HTR-8/SVneo (cell line): ENCODE measurements at places on chromosomes 7 and 10.

DNA sequence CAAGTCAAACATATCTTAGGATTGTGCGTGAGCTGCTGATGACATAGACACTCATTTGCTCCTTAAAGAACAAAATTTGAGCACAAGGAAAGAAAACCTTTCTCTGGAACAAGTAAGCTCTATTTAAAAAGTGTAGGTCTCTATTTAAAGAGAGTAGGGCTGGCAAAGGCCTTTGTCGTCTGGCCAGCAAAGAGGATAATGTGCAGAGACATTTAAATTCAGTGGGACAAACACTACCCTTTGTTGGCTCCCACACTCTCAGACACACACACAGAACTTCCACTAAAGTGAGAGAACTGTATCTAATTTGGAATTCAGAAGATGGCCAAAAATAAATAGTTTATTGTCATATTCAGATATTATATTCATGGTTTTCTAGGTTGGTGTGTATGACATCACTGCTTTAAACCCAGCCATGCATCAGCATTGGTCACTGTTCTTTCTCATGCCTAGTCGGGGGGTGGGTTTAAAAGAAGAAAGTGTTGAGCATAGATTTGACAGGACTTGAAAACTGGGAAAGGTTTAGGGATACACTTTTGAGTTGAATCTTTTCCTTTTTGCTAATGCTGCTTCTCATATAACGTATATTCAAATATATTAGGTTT is 49.5 kb upstream of the HDAC9 start:
- DNase-seq: no peak

GRCh38 chr10:83367036-83367435 is 772.3 kb upstream of the GHITM start:
- DNase-seq: no peak

GRCh38 chr10:28541717-28542365 is 8.9 kb downstream of the WAC start:
- no peak for DNase-seq

GRCh38 chr10:73229567-73229966 is 17.5 kb downstream of the DNAJC9 start:
- no peak for DNase-seq

DNA sequence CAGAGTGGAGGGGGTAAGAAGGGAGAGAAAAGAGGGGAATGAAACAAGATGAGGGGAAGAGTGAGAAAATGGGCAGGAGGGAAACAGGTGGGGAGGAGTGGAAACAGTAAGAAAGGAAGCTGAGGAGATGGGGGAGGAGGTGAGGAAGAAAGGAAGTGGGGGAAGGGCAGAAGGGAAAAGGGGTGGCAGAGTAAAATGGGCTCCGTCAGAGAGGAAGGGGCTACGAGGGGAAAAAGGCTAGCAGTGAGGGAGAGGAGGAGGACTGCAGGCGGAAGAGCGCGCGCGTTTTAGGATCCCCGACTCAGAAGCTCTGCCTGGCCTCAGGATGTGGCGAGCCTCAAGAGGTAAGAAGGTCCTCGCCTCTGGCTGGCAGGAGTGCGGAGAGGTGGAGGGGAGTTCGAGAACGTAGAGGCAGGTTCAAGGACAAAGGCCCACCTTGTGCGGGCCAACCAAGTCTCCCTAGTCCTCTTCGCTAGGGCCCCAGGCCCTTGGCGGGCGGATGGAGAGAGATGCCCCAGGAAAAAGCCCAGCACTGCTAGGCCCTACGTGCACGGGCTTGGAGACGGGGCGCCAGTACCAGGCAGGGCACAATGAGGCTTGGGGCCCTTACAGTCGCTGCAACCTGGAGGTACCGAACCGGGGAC is 5.8 kb upstream of the NKX2-3 start:
- DNase-seq: no peak

GRCh38 chr7:120677535-120677934 is 180.4 kb downstream of the TSPAN12 start:
- no peak for DNase-seq

DNA sequence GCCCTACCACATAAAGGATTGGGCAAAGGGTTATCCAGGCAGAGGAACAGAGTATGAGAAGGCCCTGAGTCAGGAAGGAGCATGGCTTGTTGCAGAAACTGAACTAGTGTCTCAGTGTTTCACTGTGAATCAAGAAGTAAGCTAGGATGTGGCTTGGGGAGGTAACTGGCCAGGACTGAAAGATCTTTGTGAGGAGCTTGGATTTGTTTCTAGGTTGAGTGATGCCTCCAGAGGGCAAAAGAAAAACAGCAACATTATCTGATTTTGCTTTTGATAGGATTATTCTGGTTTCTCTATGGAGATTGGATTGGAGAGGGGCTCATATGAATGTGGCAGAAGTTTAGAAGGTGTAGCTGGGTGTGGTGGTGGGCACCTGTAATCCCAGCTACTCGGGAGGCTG is 137.9 kb upstream of the HDAC9 start:
- DNase-seq: peak; percentile 10

- no peak for DNase-seq
Observed at GRCh38 chr10:30500534-30500933, 66.5 kb downstream of the MAP3K8 start.

GRCh38 chr7:156780724-156781455 is 112.1 kb downstream of the LMBR1 start:
- DNase-seq: no peak

DNA sequence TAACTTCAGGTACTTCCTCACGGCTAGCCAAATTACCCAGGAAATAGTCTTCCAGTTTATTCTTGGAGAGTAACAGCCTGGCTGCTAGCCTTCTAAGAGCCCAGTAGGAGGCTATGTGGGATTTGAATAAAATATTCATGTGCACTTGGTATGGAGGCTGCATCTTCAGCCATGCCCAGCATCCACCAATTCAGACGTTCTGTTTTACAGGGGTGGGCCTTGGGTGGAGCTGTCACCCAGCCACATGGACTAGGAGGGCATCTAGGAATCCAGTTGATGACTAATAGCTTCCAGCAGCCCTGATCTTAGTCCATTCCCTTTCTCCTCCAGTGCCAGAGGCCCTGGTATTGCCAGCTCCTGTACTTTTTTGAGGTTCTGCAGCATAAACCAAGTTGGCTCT is 66.3 kb upstream of the ZRANB1 start:
- no peak for DNase-seq

DNA sequence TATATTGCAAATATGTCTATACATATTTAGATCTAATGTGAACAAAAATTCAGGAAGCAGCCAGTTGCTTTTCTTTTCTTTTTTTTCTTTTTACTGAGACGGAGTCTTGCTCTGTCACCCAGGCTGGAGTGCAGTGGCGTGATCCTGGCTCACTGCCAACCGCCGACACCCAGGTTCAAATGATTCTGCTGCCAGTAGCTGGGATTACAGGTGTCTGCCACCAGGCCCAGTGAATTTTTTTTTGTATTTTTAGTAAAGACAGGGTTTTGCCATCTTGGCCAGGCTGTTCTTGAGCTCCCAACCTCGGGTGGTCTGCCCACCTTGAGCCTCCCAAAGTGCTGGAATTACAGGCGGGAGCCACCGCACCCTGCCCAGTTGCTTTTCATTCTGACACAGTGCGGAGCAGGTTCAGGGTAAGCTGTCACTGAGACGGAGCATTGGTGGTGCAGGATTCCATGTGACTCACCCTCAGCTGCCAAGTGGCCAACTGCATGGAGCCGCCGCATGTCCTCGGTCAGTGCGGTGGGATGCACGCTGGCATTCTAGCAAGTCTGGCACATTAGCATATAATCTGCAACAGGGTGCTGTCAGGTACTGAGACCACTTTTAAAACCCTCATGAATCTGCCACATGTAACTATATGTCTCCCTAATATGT is 362.7 kb downstream of the DNAJB6 start:
- no peak for DNase-seq

DNA sequence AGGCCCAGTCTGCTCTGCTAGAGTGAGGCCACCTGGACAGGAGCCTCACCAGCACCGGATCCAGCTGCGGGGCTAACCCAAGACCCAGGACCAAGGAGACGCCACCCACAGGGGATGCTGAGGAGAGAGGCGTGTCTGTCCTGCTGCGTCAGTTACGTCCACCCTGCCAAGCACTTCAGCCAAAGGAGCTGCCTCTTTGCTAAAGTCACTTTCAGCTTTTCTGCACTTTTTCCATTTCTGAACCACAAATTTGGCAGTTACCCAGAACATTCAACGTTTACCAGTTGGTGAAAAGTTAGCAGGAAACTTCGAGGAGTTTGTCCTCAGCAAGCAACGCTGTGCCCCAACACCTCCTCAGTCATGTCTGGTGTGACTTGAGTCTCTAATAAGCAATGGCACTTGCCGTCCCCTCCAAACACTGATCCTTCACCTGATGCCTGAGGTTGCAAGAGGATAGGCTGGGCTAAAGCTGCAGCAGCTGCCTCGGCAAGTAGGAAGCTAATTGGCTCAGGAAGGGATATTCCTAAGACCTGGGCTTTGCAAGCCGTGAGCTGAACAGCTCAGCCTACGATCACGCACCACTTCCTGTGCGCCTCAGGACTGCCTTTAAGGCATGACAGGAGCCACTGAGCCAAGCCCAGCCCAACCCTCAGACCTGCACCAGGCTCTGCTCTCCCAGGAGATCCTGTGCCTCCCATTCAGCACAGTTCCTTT is 40.1 kb downstream of the KCNH2 start:
- DNase-seq: peak; percentile 10

GRCh38 chr10:132332433-132332754 is 401 bp downstream of the LRRC27 start:
- DNase-seq: no peak

DNA sequence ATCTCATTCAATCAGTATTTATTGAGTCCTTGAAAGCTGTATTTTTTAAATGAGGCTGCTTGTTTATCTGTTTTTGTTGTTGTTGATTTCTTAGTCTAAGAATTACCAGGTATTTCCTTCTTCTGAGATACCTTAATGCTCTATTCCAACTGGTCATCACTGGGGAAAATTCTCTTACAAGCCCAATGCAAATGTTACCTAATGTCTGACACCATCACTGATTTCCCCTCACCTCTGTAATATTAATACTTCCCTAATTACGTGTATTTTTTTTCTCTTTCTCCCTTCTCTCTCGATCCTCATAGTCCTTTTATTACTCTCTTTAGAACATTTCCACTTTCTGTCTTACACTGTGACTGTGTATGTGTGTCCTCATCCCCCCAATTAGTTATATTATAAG is 13.9 kb downstream of the HDAC9 start:
- DNase-seq: no peak

- no peak for DNase-seq
Observed at GRCh38 chr7:103124429-103124979, 24.4 kb downstream of the NAPEPLD start.

- peak; percentile 37 for DNase-seq
Observed at GRCh38 chr7:32206987-32207386, 136.8 kb upstream of the PDE1C start.

GRCh38 chr10:120734483-120735078 is 116.6 kb upstream of the WDR11 start:
- DNase-seq: no peak

- DNase-seq: no peak
Observed at GRCh38 chr10:71543608-71544170, 147.0 kb downstream of the CDH23 start.

- DNase-seq: no peak
Observed at GRCh38 chr10:36578306-36578705, 547.1 kb upstream of the ANKRD30A start.

DNA sequence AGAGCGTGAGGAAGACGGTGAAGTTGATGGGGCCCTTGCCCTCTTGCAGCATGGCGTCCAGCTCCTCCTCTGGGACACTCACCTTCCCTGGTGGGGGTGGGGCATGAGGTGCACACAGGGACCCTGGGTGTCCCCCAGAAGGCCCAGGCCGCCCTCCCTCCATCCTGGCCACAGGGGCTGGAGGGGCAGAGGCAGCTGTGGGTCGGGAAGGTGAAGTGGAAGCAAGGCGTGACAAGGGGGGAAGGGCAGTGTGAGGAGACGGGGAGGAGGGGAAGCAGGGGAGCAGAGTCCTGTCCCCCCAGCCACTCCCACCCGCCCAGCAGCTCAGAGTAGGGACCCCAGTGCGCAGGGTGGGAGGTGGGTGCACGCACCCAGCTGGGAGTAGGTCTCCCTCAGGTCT is 791 bp downstream of the MYL7 start:
- no peak for DNase-seq

- no peak for DNase-seq
Observed at GRCh38 chr7:47278043-47278442, 303.9 kb downstream of the TNS3 start.

GRCh38 chr7:105196473-105196872 is 182.5 kb downstream of the KMT2E start:
- no peak for DNase-seq

DNA sequence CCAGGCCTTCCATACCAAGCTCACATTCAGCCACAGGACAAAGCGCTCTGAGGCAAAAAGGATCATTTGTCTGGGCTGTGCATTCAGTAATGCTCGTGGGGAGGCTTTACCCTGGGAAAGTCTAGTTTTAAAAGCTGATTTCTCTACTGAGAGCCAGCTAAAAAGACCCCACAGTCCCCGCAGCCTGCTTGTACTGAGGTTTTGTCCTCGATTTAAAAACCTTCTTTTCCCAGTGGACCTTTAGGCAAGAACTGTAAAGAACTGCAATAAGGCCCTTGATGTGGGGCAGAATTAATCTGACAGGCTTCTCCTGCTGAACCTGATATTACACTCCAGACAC is 180.3 kb downstream of the USP6NL start:
- no peak for DNase-seq

GRCh38 chr10:88209231-88209630 is 345.8 kb downstream of the PTEN start:
- no peak for DNase-seq

- DNase-seq: no peak
Observed at GRCh38 chr10:100751211-100751933, 6.0 kb downstream of the PAX2 start.

GRCh38 chr10:53162856-53163255 is 390.3 kb upstream of the MBL2 start:
- no peak for DNase-seq

- no peak for DNase-seq
Observed at GRCh38 chr10:118721539-118721876, 33.3 kb downstream of the CACUL1 start.

GRCh38 chr7:131300572-131301466 is 26.9 kb upstream of the MKLN1 start:
- DNase-seq: no peak

GRCh38 chr7:100065452-100066186 is 15.9 kb downstream of the ZNF3 start:
- DNase-seq: no peak

DNA sequence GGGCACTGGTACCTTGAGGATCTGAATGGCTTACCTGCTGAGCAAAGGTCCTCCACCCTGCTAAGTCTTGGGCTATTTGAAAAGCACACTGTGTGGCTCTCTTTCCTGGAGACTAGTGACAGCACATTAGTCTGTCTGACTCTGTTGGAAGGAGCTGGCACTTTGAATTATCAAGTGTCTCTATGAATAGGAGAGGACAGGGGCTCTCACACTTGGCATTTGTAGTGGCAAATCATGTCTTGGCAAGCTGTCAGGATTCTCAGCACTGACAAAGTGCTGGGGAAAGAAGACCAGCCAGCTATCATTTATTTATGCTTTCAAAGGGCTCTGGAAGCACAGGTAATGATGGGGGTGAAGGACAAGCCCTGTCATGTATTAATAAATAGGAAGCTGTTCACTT is 62.8 kb downstream of the MTPN start:
- DNase-seq: no peak
